Neuronal stem cell (in vitro differentiated cells): ENCODE measurements at places on chromosomes 5 and 9.

GRCh38 chr5:190366-191035 lies 794 bp upstream of the LRRC14B start:
- DNase-seq: no peak

- DNase-seq: no peak
Observed at GRCh38 chr5:151741678-151742423, 16.6 kb downstream of the ATOX1 start.

DNA sequence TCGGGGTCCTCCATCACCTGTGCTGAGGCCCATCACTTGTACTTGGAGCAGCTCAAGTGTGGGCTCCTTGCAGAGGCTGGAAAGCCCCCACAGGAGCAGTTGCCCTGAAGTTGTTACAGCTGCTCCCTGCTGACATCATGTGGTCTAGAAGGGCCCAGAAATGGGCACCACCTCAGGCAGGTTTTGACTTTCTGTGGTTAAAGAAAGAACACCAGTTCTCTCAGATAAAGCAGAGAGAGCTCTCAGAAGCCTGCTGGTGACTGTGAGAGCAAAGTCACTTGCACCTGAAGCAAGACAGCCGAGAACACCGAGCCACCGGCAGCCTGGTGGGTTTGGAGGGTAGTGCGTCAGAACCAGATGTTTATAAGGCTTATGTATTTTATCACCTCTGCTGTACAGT lies 70.4 kb downstream of the MVB12B start:
- no peak for DNase-seq

DNA sequence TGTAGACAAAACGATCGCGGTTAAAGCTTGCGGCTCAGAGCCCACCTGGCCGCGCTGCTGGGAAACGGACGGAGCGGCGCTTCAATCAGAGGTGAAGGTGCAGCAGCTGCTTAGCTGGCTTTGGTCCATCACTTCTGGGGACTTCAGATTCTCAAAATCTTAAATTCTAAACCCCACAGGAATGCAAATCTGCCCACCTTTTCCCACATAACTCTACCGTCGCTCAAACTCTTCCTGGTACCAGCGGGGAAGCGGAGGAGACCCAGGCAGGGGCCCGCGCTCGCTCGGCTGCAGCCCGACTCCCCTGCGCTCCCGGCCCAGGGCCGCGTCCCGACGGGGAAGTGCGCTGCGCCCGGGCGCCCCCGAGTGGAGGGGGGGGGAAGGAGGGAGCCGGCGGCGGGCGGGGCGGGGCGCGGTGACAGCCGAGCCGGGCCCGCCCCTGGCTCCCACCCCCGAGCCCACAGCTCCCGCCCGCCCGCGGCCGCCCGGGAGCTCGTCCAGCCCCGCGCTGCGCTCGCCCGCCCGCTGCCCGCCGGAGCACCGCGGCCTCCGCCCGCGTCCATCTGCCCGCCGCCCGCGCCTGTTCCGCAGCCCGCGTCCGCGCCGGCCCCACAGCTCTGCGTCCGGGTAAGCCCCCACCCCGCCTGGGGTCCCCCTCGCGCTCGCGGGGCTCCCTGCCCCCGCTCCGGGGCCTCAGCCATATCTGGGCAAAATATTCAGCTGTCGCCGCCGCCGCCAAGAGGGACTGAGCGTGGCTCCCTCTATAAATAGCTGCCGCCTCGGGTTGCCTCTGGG lies at the start of gene TMOD1:
Gene TMOD1, plus strand, starts transcription at position 490 of the 795 bp plus-strand sequence. CDS start 22,523 bp downstream, outside the sequence.
- DNase-seq: peak; percentile 37

- DNase-seq: no peak
Observed at GRCh38 chr9:2355697-2355983, 265.9 kb upstream of the VLDLR start.

DNA sequence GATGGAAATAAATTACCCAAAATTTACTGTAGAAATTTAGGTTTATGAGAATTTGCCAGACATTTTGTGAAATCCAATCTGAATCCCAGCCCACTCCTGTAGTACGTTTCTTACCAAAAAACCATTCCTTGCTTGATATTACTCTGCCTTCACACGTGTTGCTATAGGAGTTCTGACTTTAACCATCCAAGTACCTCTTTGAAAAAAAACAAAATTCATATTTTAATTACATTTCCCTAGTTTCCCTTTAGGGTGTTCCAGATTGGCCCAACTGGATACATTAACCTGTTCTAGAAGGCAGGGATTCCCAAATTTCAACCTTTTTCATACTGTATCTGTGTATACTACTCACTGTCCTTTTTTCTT lies 1.4 kb upstream of the PJA2 start:
- DNase-seq: no peak

GRCh38 chr9:35690294-35690613 lies 529 bp upstream of the TPM2 start:
- DNase-seq: peak; percentile 47

DNA sequence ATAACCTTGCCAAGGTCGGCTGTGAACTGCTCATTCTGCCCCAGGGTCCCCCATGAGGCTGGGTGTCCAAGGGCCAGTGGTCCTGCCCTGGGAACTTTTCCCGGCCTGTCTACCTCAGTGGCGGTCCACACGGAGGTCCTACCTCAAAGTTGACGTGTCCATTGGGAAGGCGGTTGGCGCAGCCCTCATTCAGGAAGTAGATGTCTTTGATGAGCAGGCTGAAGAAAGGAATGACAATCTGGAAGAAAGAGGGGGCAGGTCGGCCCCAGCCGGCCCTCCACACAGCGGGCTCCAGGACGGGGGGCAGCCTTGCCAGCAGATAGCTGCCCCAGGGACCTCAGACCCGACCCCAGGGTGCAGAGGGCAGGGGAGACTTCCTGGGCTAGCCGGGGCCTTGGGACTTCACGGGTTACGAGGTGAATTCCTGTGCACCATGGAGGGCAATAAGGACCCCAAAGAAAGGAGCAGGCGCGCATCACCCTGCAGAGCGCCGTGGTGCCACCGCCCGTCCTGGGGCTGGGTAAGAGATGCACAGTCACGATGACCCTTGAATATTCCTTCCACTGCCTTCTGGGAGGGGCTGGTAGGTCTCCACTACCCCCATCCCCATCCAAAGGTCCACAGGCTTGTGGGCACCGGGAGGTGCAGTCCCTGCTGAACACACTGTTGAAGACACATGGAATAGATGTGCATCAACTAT lies 42.9 kb upstream of the RNF130 start:
- no peak for DNase-seq

- DNase-seq: no peak
Observed at GRCh38 chr5:164497311-164498064, 992.1 kb downstream of the MAT2B start.

GRCh38 chr5:62938927-62939326 lies 360.3 kb downstream of the LRRC70 start:
- no peak for DNase-seq

GRCh38 chr5:142767178-142767577 lies 3.0 kb upstream of the ARHGAP26 start:
- DNase-seq: no peak

- DNase-seq: no peak
Observed at GRCh38 chr5:169648725-169649310, 11.7 kb downstream of the DOCK2 start.

- DNase-seq: no peak
Observed at GRCh38 chr9:121728916-121729315, 77.5 kb downstream of the DAB2IP start.

- no peak for DNase-seq
Observed at GRCh38 chr9:129595311-129595741, 25.6 kb downstream of the C9orf50 start.

- peak; percentile 47 for DNase-seq
Observed at GRCh38 chr9:125888211-125888610, 141.0 kb downstream of the PBX3 start.

DNA sequence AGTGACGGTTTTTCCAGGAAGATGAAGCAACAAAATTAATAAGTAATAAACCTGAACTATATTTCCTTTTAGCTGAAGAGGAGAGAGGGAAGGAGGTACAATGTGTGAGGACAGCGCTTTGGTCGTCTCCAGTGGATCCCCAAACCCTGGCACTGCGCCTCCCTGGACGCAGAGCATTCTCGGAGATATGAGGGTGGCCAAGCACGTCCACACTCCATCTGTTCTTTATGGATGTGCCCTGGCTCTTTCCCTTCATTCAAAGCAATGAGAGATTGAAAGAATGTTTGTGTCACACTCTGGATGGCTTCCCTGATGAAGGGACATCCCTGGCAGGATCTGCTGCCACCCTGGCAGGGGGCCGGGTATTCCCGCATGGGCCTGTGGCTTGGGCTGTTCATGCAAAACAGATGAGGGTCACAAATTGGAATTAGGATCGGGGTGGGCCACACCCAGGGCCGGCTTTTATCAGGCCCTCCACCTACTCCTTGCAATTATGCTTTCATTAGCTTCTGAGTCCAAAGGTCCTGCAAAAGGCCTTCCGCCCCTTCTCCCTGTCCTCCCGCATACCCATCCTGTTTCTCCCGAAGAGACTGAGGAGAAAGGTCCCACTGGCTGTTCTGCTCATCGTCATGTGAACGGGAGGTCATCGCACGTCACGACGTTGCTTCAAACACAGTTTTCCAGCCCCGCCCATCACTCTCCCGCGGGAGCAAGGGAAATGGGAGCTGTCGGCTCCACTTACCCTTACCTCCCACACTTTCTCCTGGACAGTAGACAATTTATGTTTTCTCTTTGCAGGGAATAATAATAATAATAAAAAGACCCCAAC lies 286.1 kb upstream of the IRX4 start:
- no peak for DNase-seq

GRCh38 chr9:19799784-19800183 lies 10.9 kb upstream of the SLC24A2 start:
- peak; percentile 54 for DNase-seq

DNA sequence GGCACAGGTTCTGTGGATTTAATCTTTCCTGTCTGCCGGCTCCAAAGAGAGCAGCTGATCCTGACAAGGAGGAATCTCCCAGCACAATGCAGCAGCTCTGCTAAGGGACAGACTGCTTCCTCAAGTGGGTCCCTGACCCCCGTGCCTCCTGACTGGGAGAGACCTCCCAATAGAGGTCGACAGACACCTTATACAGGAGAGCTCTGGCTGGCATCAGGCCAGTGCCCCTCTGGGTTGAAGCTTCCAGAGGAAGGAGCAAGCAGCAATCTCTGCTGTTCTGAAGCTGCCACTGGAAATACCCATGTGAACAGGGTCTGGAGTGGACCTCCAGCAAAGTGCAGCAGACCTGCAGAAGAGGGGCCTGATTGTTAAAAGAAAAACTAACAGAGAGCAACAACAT lies 630.2 kb upstream of the FTMT start:
- DNase-seq: no peak

DNA sequence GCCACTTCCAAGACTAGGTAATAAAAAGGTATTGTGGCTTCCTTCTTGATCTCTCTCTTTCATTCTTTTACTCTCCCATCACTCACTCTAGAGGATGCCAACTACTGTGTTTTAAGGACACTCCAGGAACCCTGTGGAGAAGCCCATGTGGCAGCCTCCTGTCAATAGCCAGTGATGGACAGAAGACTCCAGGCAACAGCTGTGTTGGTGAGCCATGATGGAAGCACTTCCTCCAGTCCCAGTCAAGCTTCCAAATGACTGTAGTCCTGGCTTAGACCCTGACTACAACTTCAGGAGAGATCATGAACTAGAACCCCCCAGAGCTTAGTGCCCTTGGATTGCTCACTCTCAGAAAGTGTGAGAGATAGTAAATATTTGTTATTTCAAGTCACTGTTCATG lies 123.9 kb downstream of the PPP2R2B start:
- DNase-seq: no peak

DNA sequence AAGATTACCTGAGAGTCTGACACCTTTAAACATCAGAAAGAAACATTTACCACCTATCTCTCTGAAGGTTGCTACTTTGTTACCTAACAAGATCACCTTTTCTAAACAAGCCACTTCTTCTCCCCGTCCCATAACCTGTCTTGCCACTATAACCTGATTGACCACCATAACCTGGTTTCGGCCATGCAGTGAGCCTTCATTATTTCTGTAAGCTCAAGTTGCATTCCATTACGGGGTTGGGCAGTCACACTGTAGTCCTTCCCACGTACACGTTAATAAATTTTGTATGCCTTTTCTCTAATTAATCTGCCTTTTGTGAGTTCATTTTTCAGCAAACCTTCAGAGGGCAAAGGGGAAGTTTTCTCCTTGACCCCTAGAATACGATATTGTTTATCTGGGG lies 28.0 kb upstream of the CCNG1 start:
- no peak for DNase-seq

- DNase-seq: no peak
Observed at GRCh38 chr9:70197216-70198044, 61.3 kb upstream of the SMC5 start.

- no peak for DNase-seq
Observed at GRCh38 chr9:118637681-118638080, 731.6 kb downstream of the BRINP1 start.

GRCh38 chr5:6585168-6585567 lies 47.7 kb downstream of the NSUN2 start:
- no peak for DNase-seq

DNA sequence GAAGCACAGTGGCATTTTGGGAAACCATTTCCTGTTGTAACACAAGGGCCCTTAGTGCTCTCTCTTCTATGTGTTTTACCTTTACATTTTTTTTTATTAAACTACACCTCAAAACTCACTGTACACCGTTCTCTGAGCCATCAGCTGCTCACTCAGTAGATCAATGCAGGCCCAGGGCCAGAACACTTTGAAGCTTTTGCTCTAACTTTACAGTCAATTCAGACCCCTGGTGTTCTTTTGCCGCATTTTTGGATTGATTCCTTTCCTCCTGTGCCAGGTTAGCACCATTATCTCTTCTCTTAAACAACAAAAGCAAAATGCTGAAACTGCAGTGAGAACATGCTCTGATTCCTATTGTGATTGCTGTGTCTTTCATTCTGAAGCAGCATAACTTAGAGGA lies 269.8 kb upstream of the RGMB start:
- DNase-seq: no peak

DNA sequence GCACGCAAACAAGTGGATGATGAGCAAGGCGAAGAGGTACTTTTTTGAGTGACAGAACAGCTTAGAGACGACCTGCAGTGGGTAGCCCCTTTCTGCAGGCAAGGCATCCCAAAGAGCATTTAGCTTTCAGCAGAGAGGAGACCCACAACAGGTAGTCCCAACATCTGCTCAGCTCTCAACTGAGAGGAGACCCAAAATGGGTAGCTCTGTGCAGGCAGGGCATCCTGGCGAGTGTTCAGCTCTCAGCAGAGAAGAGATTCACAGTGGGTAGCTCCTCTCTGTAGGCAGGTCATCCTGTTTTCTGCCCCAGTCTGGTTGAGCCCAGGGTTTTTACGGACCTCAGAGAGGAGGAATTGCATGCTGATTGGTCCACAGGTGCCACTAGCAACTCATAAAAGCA lies 2396.1 kb upstream of the C9orf72 start:
- no peak for DNase-seq

- DNase-seq: no peak
Observed at GRCh38 chr5:151023047-151023615, 2.7 kb downstream of the GPX3 start.

DNA sequence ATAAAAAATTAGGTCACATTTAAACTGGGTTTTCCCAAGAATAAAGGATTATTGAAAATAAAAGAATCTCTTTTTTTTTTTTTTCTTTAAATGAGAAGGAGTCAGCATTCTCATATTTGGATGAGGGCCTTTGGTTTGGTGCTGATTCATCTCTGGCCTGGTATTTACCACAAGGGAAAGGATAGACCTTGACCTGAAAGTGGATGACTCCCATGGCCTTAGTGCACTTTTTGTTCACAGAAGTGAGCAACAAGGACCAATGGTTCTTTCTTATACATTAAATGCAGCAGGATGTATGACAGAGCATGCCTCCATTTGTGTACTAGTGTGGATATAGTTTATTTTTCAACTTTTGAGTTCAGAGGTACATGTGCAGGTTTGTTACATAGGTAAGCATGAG lies 6.9 kb downstream of the YTHDC2 start:
- DNase-seq: no peak
